NCI-H510A (cell line): ENCODE measurements at places on chromosomes 13 and 19.

- DNase-seq = peak; percentile 99
Measured at GRCh38 chr19:6737873-6738786, 750 bp upstream of the GPR108 start.

GRCh38 chr19:49929121-49929610, at the start of the genes ATF5 and NUP62:
Gene ATF5 (plus strand): TSS chr19:49929205. CDS start chr19:49930851, 1,646 bp downstream.
Gene NUP62 (minus strand): TSS chr19:49929504. CDS start chr19:49909807, 19,697 bp downstream.
- peak; percentile 75 for DNase-seq

DNA sequence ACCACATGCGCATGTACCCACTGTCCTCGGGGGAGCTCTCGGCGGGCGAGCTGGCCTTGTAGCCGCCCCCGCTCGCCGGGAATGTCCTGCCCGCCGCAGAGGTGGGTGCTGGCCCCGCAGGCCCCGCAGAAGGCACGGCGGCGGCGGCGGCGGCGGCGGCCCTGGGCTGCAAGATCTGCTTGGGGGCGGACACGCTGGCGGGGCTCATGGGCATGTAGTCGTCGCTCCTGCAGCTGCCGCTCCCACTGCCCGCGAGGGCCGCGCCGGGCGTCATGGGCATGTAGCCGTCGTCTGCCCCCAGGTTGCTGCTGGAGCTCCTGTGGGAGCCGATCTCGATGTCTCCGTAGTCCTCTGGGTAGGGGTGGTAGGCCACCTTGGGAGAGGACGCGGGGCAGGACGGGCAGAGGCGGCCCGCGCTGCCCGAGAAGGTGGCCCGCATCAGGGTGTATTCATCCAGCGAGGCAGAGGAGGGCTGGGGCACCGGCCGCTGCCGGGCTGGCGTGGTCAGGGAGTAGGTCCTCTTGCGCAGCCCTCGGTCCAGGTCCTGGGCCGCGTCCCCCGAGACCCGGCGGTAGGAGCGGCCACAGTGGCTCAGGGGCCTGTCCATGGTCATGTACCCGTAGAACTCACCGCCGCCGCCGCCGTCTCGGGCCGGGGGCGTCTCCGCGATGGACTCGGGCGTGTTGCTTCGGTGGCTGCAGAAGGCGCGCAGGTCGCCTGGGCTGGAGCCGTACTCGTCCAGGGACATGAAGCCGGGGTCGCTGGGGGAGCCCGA, 2.4 kb downstream of the IRS2 start:
- DNase-seq = no peak

DNA sequence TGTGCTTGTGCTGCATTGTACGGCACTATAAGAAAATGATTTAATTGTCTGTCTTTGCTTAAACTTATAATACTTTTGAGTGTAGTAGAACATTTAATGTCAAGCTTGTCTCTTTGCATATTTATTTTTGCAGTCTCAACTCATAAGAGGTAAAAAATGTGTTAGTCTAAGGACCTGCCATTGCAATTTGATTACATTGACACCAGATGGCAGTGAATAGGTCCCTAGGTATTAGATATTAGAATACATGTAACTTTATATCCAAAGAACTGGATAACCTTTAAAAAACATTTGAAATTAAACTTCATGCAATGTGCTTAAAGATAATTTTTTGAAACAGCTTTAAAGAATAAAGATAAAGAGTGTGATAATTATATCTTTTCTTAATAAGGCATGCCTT, 1421.3 kb downstream of the OLFM4 start:
- no peak for DNase-seq

DNA sequence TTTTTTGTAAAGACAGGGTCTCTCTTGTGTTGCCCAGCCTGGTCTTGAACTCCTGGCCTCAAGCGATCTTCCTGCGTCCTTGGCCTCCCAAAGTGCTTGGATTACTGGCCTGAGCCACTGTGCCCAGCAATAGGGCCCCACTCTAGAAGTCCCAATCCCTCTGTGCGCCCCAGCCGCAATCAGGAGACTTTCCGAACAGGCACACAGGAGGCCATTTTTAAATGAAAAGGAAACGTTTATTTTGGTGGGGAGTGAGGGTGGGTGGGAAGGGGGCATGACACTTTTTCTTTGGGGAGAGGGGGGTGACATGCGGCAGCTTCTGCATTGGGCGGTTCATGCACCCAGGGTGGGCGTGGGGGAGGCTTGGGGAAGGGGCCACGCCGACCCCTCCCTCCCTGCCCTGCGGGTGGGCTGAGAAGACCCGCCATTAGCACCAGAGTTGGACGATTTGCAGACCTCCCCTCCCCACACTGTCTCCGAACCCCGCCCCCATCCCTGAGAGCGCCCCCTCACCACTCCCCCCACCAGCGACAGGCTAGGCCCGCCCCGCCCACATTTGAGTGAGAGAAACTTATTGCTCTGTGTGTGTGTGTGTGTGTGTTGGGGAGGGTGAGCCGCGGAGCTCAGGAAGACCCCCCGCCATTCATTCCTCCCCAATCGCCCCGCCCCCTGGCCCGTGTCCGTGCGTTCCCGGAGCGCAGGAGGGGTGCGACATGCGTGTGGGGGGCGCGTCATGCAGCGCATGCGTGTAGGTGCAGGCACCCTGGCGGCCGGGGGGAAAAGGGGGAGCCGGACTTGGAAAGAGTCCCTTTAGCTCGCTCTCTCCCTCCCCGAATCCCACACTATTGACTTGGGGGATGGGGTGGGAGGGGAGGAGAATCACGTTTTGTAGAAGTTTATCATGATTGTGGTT, 17.2 kb downstream of the KCNC3 start:
- DNase-seq = peak; percentile 63

DNA sequence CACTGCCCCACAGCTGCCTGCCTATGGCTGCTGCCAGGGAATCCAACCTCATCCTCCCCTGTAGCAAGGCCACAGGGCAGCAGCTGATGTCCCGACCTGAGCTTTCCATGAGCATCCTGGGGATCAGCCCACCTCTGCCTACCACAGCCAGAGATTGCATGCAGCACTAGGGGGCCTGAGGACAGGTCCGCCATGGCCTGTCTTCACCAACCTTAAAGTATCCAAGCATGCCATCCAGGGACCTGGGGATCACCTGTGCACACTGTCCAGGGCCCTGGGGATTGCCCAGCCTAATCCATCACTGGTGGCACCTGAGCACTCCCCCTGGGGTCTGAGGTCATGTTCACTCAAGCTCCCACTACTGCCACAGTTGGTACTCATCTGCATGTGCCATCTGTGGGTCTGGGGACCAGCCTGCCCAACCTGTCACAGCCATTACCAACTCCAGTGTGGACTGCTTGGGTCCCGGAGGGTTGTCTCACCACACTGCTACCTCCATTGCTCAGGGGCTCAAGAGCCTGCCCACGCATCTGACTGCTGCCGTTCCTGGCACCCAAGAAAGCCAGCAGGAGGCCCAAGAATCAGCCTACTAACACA, 53.0 kb downstream of the KCTD15 start:
- DNase-seq = no peak

- DNase-seq = no peak
Measured at GRCh38 chr13:83753912-83754624, 128.2 kb downstream of the SLITRK1 start.

DNA sequence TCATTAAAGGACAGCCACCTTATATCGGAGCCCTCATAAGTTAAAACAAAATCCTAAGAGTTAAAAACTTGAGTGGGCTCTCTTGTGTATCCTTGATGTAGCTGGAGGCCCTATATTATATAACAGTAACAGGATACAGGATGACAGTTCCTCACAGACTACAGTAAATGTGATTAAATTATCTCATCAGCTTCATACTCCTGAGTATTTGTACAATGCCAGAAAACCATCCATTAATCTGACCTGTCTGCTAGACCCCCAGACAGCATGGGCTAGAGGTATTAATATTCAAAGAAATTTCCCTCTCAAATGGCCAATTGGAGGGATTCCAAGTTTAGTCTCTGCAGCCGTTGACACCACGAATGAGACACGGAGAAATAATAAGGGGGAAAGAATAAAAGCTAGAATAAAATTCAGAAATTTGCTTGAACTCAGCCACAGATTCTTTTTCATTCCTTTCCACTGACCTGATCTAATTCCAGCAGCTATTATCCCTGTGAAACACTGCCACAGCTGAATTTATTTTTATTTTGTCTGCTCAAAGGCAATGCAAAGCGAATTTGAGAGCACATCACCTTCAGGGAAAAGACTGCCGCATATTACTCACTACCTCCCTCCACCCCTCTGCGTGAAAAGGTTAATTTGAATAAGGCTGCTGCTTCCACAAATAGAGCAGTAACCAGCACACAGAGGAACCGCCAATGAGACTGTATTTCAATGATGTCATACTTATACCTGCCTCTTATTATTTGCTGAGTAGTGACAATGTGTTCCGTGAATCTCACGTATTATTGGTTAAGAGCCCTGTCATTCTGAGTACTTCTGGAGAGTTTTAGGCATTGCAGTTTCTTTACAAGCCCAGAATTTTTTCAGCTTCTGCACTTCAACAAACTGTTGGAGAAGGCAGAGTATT, 155.9 kb upstream of the KLF12 start:
- peak; percentile 23 for DNase-seq

GRCh38 chr19:21604351-21604926, 99.0 kb downstream of the ZNF429 start:
- no peak for DNase-seq

- DNase-seq = no peak
Measured at GRCh38 chr13:111861766-111862366, 205.1 kb upstream of the SOX1 start.

GRCh38 chr19:57057036-57057686, 62.6 kb upstream of the USP29 start:
- DNase-seq = no peak

- no peak for DNase-seq
Measured at GRCh38 chr13:23723471-23723870, 153.3 kb downstream of the TNFRSF19 start.

GRCh38 chr19:33426621-33427361, 53.3 kb downstream of the CEBPG start:
- no peak for DNase-seq

DNA sequence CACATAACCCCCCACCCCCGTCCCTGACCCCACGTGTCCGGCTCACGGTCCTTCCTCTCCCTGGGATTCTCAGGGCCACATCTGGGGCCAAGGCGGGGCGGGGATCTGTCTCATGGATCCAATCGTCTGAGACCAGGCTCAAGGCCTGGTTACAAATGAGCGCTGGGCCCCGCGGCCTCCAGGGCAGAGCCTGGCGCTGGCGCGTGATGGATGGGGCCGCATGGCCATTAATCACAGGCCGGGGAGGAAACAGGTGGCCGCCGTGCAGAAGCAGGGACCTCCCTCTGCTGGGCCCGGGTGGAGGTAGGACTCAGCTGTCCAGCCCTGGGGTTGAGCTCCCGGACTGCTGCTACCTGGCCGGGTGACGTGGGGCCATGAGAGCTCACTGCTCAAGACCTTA, 5.8 kb upstream of the TLE5 start:
- peak; percentile 81 for DNase-seq
